Activated T-helper 9 cell treated with anti-CD3 and anti-CD28 coated beads, Interleukin-2, amount 50 U/mL, for 16 hours (primary cell): ENCODE measurements at places on chromosomes 6 and 20.

- DNase-seq: no peak
These were observed 37.1 kb upstream of the MLIP start for GRCh38 chr6:54074109-54074508.

GRCh38 chr6:155306958-155307357, 7.3 kb downstream of the TFB1M start:
- DNase-seq: no peak

DNA sequence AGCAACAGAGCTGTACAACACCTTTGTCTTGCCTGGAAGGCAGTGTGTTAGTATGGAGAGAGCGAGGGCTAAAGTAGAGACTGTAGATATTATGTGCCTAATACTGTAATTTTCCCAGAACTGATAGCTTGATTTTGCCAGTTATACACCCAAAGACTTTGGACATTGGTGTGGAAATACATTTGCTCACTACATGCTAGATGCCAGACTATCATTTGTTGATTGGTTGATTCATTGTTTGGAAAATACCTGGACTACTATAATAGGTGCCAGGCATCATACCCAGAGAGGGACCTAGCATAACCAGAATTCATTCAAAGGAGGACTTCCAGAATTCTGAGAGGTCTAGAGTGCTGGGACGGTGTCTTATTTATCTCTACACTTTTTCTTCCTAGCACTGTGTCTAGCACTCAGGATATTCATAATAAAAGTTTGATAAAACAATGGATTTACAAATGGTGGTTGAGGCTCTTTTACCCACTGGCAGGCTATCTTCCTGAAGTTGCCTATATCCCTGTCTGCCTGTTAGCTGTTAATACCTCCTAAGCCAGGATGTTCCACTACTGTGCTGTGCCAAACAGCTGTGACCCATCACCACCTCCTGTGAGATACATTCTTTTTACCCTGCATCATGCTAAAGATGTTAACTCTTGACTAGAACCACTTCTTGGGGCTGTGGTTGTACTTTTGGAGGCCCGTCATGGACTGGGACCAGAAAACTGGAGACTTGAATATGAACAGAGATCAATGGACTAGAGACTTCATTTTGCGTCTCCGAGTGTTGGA, 72.2 kb upstream of the FUCA2 start:
- DNase-seq: no peak

DNA sequence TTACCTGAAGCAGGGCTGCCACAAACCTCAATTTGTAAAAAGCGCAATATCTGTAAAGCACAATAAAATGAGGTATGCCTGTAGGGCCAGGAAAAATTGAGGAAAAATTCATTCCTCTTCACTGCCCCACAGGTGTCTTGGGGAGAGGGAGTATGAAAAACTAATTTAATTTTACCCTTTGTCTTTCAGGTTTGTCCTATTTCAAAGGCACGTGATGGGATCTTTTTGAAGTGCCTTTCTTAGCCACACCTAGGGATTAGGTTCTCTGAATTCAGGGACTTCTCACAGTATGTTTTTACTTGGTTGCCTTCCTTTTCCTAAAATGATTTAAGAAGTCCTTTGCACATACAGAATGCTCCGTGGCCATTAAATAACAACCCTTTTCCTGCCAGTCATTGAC, 71.9 kb downstream of the NCOA3 start:
- DNase-seq: no peak

- no peak for DNase-seq
These were observed 645.3 kb downstream of the FRK start for GRCh38 chr6:115415378-115415777.

DNA sequence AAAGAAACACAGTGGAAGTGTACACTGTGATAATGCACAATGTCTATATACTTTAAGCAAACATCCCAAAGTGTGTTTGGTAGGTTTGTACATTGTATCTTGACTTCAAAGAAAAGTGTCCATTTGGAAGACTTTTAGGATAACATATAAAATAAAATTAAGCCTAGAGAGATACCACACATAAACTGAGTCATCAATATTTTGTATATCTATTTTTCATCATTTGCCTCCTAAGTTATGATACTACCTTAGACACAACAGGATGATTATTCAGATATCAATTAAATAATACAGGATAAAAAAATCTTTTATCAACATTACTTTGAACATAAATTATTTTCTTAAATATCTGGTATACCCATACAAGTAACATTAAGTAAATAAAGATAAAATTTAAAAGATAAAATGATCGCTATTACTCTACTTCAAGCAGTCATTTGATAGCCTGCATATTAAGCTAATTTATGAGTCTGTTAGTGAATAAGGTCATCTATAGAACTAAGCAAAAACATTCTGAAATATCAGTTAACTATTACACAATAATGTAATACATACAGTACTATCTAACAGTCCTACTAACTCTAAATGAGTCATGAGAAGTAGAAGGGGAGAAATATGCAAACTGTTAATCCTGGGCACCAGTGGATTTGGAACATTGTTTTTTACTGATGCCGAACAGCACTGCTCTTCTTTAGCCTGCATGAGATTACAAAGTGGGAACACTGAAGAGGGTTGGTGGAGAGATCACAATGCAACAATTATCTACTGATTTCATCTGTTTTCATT, 158.4 kb upstream of the SIM1 start:
- DNase-seq: no peak
